ENCODE measurements at places on chromosomes 5 and 9.

DNA sequence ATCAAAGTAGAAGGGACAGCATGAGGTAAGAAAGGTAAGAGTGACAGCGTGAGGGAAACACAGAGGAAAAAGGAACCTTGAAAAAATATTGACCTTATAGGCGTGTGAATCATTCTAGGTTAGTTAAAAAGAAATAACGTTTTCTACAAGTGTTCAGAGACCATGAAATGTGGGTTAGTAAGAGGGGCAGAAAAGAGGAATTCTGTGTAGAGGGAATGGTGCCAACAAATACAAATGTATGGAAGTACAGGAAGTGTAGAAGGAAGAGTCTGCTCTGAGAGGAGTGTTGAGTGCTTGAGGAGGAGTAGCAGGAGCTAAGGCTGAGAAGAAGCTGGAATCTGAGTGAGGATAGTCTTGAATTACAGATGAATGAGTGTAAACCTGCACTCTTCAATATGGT is 418.6 kb upstream of the RIOK2 start:
- DNase-seq: no peak

DNA sequence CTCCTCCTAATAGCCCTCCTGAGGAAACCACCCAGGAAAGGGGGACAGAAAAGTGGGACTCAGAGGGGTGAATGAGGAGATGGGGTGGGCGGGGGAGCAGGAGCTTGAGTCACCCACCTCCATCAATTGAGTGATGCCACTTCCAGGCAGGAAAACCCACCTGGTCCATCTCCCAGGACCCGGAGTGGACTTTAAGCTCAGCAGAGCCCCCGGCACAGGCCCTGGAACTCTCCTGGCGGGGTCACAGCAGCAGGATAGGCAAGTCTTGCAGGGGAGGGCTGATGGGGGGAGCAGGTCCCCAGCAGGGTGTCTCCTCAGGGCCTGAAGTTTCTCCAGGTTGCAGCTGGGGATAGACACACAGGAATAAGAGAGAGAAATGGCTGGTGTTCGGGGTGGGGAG is 40.8 kb downstream of the LHX2 start:
- DNase-seq: no peak

- DNase-seq: no peak
Measured at GRCh38 chr9:91047993-91048607, 246.5 kb downstream of the SYK start.

- no peak for DNase-seq
Measured at GRCh38 chr5:112846556-112846955, 14.5 kb upstream of the SRP19 start.

DNA sequence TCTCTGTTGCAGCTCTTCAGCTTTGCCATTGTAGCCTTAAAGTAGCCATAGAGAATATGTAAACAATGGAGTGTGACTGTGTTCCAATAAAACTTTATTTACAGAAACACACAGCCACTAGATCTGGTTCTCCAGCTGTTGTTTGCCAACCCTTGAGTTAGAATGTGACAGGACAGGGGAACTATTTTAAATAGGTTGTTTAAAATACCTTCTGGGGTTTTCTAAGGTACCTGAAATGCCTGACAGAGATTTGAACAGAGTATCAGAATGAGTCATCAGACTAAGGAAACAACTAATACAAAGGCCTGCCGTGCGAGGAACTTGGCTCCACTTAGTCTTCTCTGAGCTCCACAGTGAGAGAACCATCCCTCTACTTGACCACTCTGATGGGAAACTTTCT is 85.4 kb downstream of the HSD17B4 start:
- DNase-seq: no peak

- no peak for DNase-seq
Measured at GRCh38 chr9:114666401-114666800, 8.8 kb upstream of the TEX53 start.

DNA sequence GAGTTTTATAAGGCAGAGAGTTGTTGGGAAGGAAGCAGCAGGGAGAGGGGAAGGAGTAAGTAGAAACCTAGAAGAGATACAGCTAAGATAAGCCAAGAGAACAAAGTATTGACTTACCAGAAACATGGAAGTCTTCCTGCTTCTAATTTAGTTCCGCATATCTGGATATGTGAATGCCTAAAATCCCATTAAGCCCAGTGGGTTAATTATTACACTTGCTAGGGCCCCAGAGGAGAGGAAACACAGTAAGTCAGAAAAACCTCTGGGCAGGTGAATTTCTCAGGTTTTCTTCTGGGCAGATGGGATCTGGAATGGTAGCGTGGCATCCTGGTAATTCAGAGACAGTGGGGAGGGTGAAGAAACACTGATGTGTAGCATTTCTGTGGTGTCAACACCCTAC is 104.7 kb upstream of the GABRP start:
- DNase-seq: no peak

DNA sequence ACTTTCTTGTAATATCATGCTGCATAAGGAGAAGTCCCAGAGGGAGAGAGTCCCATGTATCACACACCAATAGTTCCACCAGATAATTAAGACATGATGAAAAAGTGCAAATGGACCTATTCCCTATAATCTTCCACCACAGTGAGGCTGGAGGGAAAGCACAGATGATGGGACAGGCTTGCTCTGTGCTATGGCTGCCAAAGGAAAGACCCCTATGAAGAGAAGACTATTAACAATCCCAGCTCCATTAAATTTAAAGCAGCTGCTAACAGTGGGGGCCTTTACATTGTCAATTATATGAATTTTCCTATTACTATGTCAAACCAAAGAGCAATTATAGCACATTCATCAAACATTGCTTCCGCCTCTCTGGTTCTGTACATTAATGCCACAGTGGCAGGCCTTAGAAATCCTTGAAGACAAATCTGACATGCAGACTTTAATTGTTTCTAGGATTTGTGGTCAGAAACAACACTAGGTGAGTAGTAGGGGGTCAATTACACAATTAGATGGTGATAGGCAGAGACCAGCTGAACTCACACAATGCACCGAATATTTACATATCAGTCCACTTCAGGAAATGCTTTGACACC is 551.3 kb downstream of the TLE1 start:
- peak; percentile 79 for DNase-seq

- no peak for DNase-seq
Measured at GRCh38 chr5:132998556-132998955, 27.8 kb downstream of the ZCCHC10 start.

DNA sequence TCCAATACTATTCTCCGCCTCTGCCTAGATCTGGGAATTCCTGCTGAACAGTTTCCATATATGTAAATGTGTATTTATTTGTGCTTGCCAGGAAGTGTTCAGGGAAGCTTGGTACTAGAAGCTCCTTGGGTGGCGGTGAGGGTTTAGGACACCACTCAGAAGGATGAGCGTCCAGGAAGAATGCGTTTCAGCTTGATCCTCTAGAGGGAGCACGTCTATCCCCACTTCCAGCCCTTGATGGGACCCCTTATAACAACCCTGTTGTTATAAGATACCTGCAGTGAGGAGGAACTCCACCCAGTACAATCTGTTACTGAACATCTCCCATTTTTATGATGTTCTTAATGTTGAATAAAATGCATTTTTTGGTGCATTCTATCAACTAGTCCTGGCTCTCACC is 88.9 kb downstream of the CYFIP2 start:
- DNase-seq: no peak

DNA sequence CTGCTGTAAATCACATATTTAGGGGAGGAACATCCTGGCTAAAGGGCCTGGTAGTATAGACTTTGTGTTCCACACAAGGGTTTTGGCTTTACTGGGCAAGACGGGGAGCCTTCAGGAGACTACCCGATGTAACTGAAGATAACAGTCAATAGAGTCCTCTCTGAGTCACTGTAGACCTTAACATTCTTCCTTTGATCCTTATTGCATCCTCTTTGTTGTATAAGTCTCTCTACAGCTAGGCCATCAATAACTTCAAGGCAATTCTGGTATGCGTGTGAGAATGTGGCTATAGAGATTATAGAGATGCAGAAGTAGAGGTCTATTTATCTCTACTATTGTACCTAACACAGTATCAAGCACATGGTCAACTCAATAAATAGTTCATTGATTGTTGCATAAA is 67.3 kb upstream of the STK32A start:
- DNase-seq: no peak

GRCh38 chr9:98888801-98889421 is 54.8 kb upstream of the COL15A1 start:
- DNase-seq: no peak

DNA sequence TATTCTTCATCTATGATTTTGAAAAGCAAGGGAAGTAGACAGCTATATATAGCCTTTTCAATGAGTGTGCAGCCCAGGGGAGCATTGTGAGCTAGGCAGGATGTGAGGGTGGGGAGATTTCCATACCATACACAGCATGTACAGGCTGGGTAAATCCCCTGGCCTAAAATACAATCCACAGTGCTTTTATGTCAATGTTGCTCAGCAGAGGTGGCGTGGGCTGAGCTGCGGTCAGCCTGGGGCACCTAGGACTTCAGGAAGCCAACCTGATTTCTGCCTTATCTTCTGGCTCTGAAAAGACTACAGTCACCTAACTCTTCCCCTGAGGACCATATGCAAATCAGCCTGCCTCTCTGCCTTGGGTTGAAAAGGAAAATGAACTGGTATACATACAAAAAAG is 6.3 kb upstream of the GARIN3 start:
- DNase-seq: no peak

Measured in NCI-H1417 (cell line).